ENCODE measurements at places on chromosomes 4 and X. TPM values are rescaled to one million over a fixed set of nuclear protein-coding genes. Genes with fewer than 3 reads are reported as not detected.
A peak's percentile ranks its signal among the peaks of the same experiment; 100 is the strongest.

PAK3 gene
- 8.5 TPM for total RNA-seq

EPGN gene
- 129 TPM for total RNA-seq

SHROOM4 gene
- 0.12 TPM for total RNA-seq

RADX gene
- total RNA-seq, result 2.2 TPM

TENM3 gene
- total RNA-seq, result 34.1 TPM

CFI gene
- not detected for total RNA-seq

GRCh38 chrX:12946838-12947544 is 27.9 kb upstream of the TMSB4X start:
- peak; percentile 91 for DNase-seq

GRCh38 chr4:74524985-74525384 is 80.0 kb downstream of the AREG start:
- DNase-seq, result no peak

DNA sequence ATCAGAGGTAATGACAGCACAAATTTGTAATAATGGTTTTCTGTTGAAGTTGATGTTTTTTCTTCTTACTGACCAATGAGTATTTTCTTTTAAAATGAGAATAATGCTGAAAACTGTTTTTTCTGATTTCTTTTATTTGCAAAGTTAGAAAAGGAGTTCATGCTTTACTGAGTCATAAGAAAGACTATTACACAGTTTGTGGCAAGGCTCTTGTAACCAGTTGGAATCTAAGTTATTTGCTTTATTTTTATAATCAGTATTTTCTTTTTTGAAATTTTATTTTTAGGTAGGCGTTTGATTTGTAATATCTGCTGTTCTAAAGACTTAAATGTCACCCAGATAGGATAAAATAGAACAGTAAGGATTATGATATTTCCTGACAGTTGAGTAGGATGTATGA is 25.5 kb downstream of the ANAPC4 start:
- no peak for DNase-seq

DNA sequence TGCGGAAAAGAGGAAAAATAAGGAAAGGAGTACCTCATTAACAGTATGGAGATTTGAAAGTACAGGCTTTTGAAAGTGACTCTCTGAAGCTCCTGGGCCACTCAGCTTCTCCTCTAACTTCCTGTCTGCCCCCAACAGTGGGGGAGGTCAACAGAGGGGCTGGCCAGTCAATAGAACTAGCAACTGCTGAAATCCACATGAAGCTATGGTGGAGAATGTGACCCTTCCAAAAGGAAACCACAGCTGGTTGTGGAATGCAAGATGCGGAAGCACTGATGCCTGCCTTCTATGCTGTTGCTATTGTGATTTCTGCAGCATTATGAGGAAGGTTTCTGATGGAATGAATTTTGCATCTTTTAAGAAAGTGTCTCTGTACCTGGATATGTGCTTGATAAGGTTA is 2.4 kb downstream of the CORIN start:
- no peak for DNase-seq

- peak; percentile 51 for DNase-seq
These were observed 43.0 kb upstream of the SCOC start for GRCh38 chr4:140330311-140330900.

Measured in MCF 10A (cell line).